ENCODE measurements at places on chromosomes 2 and 18.

DNA sequence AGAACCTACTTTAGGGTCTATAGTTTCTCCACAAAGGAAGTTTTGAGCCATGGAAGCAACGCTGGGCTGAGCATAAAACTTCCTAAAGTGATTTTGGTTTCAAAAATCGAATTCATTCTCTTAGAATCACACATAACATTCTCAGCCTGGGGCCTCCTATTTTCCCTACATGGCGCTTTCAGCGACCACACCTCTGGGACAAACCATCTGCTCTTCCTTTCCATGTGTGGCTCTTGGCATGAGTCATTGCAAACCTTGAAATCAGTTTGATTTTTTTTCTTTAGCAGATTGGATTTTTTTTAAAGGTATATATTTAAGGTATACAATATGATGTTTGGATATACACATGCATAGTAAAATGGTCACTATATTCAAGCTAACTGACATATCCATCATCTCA is 72.5 kb upstream of the APCDD1 start:
- DNase-seq = no peak

- no peak for DNase-seq
Observed at GRCh38 chr2:168744844-168745243, 57.6 kb upstream of the NOSTRIN start.

- DNase-seq = no peak
Observed at GRCh38 chr18:63617049-63617914, 26.8 kb downstream of the SERPINB4 start.

DNA sequence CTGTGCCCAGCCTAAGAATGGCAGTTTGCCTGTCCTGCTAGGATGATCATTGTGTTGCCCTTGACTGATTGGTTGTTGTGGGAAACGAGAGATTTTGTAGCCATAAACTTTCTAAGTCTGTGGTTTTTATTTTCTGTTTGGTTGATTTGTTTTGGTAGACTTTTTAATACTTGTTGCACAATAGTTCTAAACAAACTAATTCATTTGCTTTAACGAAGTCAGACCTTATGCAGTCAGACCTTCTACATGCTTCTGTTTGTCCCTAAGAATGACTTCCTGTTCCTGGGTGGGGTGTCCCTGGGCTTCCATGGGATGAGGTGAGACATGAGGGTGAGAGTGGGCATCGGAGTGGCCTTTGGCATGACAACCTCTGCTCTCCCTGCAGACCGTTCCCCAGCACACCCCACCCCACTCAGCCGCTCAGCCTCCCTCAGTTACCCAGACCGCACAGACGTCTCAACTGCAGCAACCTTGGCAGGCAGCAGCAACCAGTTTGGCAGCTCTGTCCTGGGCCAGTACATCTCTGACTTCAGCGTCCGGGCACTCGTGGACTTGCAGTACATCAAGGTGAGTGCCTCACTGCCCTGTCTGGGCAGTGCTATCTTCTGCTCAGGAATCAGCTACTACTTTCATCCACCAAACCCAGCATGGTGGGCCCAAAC is 7.8 kb upstream of the CNNM3 start:
- no peak for DNase-seq

GRCh38 chr2:220263300-220263699 is 635.9 kb downstream of the SLC4A3 start:
- DNase-seq = no peak

GRCh38 chr2:239429473-239430350 is 28.9 kb upstream of the HDAC4 start:
- DNase-seq = no peak

- no peak for DNase-seq
Observed at GRCh38 chr18:363301-364085, 95.6 kb upstream of the THOC1 start.

DNA sequence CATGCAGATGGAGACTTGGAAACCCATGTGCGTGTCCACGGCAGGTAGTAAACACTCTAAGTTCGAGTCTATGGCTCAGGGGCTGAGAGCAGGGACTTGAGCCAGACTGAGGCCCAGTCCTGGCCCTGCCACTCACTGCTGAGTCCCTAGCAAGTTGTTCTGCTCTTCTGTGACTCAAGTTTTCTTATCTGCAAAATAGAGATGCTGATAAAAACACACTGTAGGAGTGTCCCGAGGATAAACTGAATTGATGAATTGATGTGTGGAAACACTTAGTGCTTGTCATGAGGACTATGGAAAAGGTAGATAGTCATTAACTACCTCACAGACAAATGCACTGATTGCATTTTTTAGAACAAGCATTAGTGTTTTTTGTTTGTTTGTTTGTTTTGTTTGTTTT is 73.2 kb downstream of the BOLA3 start:
- no peak for DNase-seq

DNA sequence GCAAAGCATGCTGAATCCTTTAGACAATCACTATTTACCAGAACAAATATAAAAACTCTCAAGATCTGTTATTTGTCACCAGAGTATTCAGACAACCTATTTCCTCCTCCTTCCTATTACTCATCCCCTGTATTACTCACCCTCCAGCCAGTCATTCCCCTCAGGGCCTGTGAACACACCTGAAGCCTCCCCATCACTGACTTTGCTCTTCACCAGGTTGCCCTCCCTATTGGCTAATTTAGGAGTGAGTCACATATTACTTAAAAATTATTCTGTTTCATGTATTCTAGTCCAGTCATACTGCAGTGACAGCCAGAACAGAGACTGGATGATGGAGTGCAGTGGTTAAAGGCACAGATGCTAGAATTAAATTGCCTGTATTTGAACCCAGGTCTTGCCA is 3.7 kb upstream of the ATG16L1 start:
- DNase-seq = peak; percentile 28

DNA sequence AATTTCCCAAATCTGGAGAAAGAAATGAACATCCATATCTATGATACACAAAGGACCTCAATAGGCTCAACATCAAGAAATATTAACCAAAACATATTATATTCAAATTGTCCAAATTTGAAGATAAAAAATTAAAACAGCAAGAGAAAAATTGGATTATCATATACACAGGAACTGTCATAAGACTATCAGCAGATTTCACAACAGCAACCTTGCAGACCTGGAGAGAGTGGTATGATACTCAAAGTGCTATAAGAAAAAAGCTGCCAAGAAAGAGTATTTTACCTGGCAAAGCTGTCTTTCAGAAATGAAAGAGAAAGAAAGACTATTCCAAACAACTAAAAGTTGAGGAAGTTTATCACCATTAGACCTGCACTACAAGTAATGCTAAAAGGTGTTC is 711.9 kb upstream of the RAB6C start:
- no peak for DNase-seq

GRCh38 chr2:219159771-219160185 is 837 bp downstream of the NHEJ1 start:
- no peak for DNase-seq

GRCh38 chr2:181309586-181309985 is 147.6 kb upstream of the ITGA4 start:
- DNase-seq = no peak

DNA sequence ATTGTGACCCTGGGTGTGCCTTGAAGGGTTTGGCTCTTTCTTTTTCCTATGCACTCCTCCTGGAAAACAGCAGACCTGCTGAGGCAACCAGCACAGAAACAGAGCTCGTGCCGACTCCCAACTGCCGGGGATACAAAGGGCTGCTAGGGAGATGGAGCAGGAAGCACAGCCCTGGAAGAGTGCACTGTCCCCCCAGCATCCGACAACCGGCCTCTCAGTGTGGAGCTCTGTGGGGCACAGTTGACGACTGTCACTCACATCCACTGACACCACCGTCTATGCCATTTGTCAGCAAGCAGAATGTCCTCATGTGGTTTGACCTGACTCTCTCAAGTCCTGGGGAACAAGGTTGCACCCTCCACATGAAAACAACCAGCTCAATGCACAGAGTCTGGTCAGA is 290.4 kb downstream of the TNS1 start:
- no peak for DNase-seq

DNA sequence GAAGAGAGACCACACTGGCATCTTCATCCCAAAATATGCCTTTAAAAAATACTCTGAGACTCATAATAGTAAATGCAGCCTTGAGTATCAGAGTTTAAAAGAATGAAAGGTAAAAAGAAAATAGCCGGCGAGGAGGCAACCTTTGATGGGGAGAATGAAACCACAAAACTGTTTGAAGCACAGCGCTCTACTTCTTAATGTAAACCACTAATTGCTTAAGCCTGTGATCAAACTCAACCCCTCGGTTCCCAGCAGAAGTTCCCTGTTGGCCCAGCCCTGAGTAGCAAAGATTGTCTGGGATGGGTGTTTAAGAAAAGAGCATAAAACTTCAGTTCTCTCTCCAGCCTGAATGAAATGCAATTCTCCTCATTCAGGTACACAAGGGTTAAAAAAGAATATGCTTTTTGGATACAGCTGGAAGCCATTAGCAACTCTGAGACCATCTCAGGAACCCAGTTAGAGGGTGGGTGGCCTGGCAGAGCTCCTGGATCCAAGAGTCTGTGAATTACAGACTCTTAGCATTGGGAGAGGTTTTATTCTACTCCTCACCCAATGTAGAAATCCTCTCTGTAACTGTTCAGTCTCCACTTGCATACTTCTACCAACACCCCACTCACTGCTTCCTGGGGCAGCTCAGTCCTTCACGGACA is 44.8 kb downstream of the VIT start:
- DNase-seq = no peak
